Suprapubic skin (tissue), 4 donors: ENCODE measurements at places on chromosomes 4 and X.

GRCh38 chr4:148561467-148561866 lies 119.3 kb upstream of the NR3C2 start:
- DNase-seq: no peak

DNA sequence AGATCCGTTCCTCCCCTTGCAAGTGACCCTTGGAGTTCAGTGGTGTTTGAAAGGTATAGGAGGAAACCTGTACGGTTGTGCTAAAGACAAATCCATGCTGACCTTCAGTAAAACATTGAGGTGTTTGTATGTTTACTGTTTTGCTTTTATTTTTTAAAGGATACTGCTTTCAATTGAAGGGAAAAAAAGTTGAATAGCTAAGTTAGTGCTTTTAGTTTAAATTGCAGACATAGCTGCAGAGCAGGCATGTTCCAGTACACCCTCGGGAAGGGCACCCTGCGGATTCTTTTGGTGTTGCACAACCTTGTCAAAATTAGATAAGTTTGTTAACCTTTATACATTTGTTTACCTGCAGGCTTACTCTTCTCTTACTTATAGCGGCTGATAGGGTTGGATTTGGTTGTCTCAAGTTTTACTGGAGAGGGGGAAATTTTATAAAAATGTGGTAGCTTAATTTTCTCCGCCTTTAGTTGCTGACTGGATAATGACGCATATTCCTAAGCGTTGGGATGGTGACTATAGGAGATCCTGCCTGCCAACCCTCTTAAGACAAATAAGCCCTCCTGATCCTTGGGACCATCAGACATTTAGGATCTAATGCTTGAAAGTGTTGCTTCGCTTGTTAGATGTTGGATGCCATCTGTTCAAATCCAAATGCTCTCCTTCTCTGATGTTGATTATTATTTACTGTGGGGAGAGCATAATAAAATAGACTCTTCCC lies 2.0 kb downstream of the RAPGEF2 start:
- no peak for DNase-seq

DNA sequence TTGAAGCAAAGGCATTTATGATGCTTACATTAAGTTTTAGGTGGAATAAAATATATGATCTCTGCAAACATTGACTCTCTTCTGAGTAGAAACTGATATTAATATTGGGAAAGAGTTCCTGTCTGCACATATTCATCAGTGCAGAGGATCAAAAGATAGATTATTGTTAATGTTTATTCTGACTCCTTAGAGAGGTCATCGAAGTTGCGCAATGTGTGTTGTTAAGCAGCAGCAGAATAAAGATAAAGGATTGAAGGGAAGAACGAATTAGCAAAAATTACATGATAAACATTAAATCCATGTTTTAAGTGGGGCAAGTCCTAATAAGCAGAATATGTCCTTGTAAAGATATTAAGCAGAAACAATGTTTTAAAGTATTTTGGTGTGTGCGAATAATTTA lies 72.6 kb upstream of the MBNL3 start:
- no peak for DNase-seq

DNA sequence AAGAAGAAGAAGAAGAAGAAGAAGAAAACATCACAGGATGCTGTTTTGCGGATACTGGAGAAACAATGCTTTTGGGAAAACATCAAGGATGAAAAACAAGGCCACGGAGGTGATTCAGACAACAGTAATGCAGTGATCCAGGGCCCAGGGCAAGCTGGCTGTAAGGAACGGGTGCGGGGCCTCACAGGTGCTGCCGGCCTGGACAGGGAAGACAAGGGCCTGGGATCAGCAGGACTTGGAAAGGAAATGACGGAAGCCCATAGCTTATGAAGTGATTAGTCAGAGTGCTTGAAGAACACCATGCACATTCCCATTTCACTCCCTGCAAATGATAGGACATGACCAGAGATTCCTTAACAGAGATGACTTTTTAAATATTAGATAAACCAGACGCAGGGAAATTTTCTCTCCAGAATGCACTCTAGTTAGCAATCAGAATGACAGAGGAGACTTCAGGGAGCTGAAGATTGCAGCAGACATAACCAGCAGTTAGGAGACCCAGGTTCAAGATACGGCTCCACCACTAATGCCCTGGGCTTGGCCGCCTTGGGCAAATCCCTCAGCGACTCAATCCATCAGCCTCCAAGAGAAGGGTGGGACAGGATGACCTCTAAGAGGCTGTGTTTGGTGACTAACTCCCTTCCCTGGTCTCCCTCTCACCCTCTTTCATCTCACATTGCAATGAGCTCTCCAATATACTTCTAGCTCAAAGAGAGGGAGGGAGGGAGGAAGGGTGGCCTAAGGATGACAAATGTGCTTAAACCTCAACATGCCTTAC lies 54.1 kb downstream of the APBB2 start:
- DNase-seq: no peak

DNA sequence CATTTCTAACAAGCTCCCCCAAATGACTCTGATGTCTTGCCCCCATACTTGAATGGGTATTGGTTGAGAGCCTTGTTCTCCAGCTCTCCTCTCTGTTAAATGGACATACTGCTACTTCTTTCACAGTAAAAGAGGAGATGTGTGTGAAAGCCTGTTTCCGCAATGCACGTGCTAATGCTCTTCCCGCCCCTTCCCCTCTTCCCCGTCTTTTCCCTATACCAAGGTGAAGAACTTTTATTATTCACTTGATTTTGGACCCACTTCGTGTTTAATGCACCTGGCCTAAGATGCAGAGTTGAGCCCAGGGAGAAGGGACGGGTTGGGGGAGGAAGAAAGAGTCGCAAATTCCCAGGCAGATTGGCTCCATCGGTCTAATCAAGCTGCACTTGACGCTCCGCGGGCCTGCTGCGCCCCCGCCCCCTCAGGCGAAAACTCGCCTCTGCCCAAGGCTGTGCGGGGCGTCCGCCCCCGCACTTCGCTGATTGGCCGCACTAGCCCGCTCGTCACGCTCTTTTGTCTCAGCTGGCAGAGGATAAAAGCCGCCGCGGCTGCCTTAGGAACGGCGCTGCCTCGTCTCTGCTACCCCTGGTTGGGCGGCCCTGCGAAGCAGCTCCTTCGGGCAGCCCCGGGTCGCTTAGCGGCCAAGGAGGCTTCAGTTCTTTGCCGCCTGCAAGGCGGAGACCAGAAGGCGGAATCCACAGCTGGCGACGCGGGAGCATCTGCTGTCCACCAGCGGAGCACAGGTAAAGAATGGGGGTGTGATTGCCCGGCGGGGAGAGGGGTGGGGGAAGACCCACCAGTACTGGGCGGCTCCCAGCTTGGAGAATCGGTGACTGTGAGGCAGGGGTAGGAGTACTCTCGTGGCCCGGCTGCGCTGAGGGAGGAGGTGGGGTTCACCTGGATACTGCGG lies at the start of gene ZCCHC12:
ZCCHC12 (plus strand) TSS at position 562 of the 910 bp plus-strand sequence. CDS start 1,421 bp downstream, outside the sequence.
- DNase-seq: no peak

- no peak for DNase-seq
Measured at GRCh38 chrX:72340041-72340440, 34.3 kb upstream of the CITED1 start.

DNA sequence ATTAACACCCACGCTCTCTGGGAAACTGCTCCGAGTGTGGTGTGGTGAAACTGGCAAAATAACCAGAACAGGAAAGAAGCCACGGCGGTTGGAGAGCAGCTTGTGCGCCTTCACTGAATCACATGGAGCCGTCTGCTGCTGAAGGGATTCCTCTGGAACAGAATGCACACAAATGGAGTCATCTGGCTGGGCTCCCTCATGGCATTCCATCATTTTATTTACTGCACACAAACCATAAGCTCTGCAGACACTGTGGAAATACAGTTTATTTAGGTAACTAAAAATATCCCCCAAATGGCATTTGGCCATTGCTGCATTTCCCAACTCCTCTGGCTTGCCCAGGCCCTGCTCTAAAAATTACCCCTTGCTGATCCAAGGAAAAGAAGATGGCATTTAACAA lies 187.0 kb upstream of the S100G start:
- no peak for DNase-seq
